Dorsolateral prefrontal cortex (tissue), 122 donors: ENCODE measurements at places on chromosomes 3 and 15. TPM values are rescaled to one million over a fixed set of nuclear protein-coding genes. Genes with fewer than 3 reads are reported as not detected.

GRCh38 chr3:67064105-67064504 is 66.0 kb downstream of the KBTBD8 start:
- no peak for DNase-seq

GRCh38 chr3:156349111-156349510 is 205.8 kb downstream of the SSR3 start:
- DNase-seq, result no peak

DNA sequence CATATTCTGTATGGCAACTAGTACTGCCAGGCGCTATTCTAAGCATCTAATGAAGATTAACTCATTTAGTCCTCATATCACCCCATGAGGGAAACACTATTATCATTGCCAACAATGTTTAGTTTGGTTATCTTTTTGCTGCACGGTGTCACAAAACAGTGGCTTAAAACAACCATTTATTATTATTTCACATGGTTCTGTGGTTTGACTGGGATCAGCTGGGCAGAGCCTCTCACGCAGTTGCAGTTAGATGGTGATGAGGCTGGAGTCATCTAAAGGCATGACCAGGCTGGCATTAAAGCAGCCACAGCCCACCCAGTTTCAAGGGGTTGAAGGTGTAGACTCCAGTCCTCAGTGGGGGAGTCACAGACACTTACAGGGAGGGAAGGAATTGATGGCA is 32.8 kb upstream of the RASA2 start:
- DNase-seq, result no peak

DNA sequence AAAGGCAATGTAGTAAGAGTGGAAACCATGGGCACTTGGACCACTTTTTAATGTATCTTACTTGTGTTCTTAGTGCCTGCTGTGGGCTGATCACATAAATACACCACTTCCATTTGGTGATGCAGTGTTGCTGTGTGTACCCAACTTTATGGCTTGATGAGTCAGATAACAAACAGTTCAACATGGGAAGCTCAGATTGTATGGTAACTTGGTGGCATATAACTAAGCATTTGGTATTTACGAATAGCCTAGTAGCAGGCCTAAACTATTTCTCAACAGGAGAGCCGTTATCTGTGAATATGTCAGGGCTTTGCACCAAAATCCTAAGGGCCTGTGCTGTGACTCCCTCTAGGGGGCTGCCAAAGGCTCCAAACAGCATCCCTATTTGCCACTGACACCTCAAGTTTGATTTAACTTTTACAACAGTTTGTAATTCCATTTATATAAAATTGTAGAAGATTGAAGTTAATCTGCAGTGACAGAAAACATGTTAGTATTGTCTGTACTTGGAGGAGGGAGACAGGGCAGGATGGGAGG is 640.4 kb upstream of the CADM2 start:
- no peak for DNase-seq

PGBD4 gene
- total RNA-seq, result 5.0 TPM

RFTN1 gene
- 48.6 TPM for total RNA-seq

DNA sequence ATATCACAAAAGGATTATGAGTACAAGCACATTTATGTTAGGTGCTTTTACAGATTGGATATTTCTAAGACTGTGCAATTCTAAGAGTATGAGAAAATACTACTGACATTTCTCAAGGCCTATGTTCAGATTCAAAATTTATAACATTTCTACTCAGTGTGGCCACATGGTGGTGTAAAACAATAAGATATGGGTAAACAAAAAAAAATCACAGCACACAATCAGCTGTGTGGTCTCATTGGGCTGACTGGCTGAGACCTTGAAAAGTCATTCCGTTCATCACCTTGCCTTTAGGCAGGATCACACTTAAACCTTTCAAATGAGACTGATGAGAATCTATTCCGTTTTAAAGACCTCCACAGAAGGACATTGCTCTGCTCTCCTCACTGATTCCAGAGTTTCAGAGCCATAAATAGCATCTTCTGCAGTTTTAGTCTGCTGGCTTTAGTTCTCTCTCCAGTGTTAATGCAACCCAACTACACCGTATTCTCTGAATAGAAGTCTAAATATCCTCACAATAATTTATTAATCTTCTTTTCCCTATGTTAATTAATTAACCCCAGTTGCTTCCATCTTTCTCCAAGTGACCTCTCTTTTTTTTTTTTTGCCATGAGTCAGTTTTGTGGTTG is 158.2 kb downstream of the SPATA16 start:
- DNase-seq, result no peak

PLA1A gene
- total RNA-seq, result 9.2 TPM
